ENCODE measurements at places on chromosomes 6 and 20.

DNA sequence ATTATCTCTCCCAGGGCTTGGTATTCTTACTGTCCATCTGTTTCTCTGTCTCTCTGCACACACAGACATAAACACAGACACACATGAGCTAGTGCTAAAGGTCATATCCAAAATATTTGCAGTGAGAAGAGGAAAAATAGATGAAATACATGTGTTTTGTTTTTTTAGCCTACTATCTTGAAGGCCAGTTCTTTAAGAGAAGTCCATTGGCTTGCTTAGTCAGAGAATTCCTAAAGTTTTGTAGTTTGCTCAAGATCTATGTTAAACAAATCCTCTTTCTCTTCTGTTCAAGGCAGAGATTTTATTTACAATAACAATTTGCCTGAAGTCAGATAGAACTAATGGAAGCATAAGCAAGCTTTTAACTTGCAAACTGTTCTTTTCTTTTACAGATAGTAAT lies 120.0 kb upstream of the AKIRIN2 start:
- DNase-seq = no peak

DNA sequence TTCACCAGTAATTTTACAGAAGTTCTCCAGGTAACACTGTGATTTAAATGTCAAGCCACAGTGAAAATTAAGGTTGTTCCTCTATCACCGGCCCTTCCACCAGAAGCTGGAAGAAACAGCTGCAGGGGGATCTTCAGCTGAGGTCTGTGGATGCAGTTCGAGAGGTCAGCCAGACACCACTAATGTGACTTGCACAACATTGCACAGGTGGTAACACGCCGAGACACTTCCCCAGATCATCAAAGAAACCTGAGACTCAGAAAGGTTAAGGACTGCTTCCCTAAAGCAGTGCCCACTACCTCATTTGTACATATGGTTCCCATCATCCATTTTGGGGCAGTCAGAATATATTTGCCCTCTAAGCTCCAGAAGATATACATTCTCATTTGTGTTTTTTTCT lies 8.1 kb upstream of the SERPINB9 start:
- no peak for DNase-seq

GRCh38 chr6:168229368-168229752 lies 90.2 kb downstream of the DACT2 start:
- DNase-seq = no peak

DNA sequence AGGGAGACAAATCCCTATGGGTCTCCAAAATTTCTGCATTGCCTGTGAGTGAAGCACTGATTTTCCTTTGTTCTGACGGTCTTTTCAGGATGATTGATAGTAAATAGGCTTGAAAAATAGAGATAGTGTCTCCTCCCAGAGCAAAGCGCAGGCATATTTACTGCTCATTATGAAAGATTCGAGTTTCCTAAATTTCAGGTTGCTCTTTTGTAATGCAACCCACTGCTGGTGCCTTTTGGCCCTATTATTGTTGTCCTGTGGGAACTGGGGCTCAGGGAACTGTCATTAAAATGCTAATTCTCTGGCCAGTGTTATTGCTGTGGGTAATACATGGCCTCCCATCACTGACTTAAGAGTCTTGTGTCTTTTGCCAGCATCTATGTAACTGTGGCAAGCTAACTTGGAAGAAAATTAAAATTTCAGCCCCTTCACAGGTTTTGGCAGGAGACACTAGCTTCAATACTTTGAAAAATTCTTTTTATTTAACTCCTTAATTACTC lies 754.1 kb upstream of the MAP3K7 start:
- no peak for DNase-seq

- DNase-seq = no peak
Measured at GRCh38 chr6:51718533-51718932, 368.9 kb downstream of the PKHD1 start.

DNA sequence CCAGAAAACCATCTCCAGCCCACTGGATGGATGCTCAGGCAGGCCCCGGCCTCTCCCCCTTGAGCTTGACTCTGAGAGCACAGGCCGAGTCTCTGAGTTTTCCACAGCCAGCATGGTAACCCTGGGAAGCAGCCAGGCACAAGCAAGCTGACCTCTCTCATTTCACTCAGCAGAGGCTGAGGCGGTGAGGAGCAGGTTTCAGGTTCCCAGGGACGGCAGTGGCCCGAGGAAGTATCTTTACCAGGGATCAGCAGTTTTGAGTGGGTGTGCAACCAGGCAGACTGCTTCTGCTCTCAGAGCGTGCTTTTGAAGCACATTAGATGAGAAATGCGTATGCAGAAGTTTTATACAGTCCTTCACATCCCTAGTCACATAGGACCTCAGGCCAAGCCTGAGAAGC lies 12.6 kb downstream of the HCK start:
- DNase-seq = peak; percentile 34
